ENCODE measurements at places on chromosomes 7 and 10.

- DNase-seq: no peak
Measured at GRCh38 chr10:110487411-110488331, 10.0 kb upstream of the DUSP5 start.

- DNase-seq: peak; percentile 46
Measured at GRCh38 chr7:151038951-151039849, 9.1 kb upstream of the ASIC3 start.

- DNase-seq: no peak
Measured at GRCh38 chr7:143117395-143117794, 14.5 kb upstream of the PIP start.

DNA sequence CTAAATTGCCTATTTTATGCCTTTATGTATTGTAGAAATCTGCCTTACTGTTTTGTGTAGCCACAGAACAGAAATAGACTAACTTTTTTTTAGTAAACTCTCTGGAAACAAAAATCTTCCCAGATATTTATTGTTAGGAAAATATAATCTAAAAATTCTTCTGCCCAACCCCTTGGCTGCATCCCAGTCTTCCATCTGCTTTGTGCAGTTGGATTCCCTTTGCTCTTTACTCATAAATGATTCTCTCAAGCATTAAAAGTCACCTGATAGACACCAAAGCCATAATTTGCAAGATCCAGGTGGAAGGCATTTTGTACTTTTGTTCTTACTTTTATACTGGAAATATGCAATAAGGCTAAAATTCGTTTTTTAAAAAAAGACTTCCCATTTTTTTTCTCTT lies 6.1 kb upstream of the CAV2 start:
- DNase-seq: no peak

DNA sequence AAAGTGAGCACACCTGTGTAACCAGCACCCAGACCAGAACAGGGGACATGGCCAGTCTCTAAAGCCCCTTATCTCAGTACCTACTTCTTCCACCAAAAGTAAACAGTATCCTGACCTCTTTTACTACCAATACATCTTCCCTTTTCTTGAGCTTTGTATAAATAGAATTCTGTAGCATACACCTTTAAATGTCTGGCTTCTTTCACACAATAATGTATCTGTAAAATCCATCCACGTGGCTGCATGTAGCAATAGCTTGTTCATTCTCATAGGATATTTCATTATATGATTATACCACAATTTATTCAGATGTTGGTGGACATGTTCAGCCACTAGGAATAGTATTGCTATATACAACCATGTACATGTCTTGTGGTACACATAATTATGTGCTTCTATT lies 40.6 kb downstream of the BTBD16 start:
- DNase-seq: no peak

- no peak for DNase-seq
Measured at GRCh38 chr10:130424418-130424817, 288.2 kb downstream of the GLRX3 start.

- DNase-seq: no peak
Measured at GRCh38 chr10:114262496-114262895, 23.4 kb downstream of the VWA2 start.

- DNase-seq: no peak
Measured at GRCh38 chr7:66696774-66697191, 43.8 kb upstream of the RABGEF1 start.

DNA sequence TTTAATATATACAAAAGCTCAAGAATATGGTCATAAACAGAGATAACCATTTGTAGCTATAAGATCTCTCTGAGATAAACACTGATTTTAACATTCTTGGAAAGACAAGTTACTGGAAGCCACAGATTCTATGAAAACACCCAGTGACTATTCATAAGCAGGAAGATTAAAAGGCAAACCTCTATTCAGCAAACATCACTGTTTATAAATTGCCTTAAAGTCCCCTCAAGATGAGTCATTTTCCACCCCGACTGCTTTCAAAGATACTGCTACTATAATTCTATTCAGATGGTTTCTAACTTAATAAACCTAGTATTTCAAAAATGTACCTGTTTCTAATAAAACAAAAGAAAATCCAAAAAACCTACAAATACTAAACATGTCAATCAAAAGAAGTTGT lies 21.0 kb downstream of the TM9SF3 start:
- no peak for DNase-seq

- no peak for DNase-seq
Measured at GRCh38 chr10:4291990-4292389, 507.0 kb upstream of the KLF6 start.

GRCh38 chr10:124996127-124996853 lies 54.4 kb downstream of the ZRANB1 start:
- DNase-seq: no peak

DNA sequence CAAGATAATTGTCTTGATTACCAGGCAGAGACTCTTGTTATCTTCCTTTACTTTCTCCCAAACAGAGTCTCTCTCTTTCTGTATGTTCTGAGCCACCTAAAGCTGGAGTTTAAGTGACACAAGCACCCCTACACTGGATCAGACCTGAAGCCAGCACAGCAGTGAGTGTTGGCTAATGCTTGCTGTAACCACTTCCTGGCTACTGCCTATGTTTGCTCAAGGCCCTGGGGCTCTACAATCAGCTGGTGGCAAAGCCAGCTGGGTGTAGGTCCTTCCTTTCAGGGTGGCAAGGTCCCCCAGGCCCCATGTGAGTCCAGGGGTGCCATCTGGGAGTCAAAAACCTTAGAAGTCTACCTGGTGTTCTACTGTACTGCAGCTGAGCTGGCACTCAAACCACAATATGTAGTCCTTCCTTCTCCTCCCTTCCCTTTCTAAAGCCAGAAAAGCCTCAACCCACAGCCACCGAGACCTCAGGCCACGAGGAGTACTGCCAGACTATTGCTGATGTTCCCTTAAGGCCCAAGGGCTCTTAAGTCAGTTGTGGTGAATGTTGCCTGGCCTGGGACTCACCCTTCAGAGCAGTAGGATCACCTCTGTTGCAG lies 416.3 kb downstream of the ADRA2A start:
- DNase-seq: no peak

DNA sequence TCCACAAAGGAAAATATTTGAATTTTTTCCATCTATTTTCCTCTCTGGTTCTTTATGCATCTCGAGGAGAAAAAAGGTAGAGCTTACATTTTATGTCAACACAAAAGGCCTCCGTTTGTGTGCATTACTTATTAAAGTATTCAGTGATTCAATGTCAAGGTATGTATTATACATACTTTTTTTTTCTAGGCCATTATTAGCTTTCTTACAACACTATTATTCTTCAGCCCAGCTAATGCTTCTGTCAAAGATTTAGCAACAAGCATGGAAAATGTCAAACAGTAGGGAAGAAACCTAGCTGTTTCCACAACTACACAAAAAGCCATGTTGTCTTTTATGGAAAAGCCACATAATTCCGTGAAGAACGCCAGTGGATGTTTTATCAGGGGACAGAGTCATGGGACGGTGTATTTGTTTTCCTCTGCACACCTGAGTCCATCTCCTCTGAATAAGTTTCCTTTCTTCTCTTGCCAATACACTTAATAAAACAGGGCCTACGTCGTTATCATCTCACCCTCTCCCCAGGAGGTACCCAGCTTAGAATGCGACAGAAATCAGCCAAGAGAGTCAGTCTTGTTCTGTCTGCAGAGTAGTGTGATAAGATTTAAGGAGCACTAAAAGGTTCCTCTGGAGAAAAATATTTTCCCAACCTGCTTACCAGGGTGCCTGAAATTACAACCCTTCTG lies 209.7 kb upstream of the AUTS2 start:
- DNase-seq: no peak

DNA sequence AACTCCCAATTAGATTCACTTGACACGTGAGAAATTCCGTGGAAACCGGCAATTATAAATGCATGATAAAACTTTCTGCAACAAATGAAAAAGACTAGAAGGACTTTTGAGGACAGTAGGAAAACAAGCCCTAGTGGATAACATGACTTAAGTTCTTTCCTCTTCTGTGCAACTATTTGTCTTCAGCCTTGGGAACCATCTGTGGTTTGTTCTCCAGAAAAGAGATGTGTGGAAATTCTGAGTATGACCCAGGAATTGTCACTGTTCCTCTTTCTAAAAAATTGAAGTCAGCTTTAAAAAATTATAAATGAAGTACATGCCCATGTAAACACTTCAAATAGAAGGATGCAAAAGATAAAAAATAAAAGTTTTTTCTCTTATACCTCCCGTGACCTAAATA lies 128.6 kb upstream of the SVIL start:
- no peak for DNase-seq

- DNase-seq: no peak
Measured at GRCh38 chr10:80144696-80145131, 12.2 kb downstream of the PLAC9 start.

DNA sequence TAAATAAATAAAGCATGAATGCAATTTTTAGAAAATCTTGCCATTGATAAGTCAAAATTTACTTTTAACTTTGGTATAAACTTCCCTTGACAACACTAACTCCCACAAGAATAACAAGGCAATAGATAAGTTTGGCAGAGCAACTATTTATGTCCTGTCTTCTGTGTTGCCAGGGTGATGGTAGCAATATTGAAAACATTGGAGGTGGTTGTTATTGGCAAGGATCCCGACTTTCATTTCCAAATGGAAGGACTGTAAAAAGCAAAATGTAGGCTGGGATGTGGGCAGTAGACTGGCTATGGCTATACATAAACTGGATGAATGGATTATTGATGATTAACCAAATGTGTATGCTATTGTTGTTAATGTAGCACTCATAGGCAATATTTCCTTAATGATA lies 134.9 kb upstream of the CACNA2D1 start:
- DNase-seq: no peak

GRCh38 chr10:17024461-17024860 lies 105.2 kb downstream of the CUBN start:
- no peak for DNase-seq

DNA sequence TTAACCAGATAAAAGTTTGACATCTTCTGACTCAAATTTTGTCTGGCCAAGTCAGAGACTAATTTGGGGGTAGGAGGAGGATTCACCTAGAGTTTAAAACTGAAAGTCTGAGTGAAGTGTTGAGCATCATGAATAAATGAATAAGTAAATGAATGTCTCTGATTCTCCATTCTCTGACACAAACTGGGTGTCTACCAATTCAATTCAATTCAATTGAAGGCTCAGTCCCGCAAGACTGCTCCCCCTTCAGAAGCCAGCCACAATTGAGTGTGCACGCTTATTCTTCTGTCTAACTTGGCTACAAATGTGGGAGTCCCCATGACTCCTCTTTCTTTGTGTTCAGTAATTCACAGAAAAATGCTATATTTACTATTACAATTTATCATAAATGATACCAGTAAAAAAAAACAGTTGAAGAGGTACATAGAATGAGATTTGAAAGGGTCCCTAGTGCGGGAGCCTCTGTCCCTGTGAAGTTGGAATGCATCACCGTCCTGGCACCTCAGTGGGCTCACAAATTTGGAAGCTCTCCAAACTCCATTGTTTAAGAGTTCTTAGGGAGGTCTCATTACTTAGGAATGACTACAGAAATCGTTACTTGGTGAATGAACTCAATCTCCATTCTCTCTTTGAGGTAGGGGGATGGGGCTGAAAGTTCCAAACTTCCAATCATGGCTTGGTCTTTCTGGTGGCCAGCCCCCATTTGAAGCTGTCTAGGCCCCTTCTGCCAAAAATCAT lies 243.7 kb upstream of the PHYHIPL start:
- no peak for DNase-seq

DNA sequence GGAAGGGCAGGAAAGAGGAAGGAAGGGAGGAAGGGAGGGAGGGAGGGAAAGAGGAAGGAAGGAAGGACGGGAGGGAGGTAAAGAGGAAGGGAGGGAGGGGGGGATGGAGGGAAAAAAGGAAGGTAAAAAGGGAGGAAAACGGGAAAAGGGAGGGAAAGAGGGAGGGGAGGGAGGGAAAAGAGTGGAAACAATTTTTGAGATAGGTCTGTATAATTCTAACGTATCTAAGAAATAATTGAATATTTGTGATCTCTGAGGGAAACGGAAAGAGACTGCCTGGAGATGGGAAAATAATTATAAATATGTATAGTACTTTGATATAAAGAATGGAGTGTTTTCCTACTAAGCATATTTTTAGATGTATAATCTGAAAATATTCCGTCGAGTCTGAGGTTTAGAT lies 158.2 kb upstream of the FOXK1 start:
- no peak for DNase-seq

- no peak for DNase-seq
Measured at GRCh38 chr10:125883211-125883610, 2.1 kb upstream of the DHX32 start.

DNA sequence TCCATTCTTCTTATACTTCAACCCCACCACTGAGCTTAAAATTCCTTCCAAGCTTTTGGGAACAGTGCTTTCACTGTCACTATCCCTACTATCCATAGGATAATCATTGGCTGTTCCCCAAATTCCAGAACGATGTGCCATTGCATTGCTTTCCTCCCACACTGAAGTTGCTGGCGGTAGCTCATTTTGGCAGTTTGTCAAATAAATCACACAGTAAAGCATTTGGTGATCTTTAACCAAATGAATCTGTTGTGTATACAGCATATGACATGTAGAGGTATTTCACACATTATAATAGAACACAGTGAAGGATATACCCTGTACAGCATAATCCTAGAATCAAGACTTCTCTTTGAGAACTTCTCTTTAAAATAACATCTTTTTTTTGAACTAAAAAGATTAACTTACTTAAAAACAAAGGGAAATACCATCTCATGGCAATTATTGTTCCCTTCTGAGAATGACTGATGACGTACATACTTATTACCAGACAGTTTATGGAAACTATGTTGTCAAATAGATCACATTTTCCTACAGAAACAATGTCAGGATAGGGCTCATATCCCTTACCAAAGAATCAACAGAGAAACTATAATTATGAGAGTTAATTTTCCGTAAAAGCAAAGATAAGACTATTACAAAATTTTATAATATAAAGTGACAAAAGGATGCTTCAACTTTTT lies 93.6 kb downstream of the CTNNA3 start:
- DNase-seq: no peak

DNA sequence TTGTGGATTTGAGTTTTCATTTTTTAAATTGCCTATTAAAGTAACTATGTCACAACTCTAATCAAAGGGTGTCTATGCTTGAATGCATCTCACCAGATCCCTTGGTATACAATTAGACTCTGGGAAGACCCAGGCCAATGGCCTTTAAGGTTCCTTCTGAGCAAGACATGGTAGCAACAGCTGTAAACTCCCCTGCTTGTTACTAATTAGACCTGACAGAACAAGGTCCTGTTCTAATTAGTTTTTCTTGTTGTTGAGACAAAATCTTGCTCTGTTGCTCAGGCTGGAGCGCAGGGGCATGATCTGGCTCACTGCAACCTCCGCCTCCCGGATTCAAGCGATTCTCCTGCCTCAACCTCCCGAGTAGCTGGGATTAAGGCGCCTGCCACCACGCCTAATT lies 2.9 kb downstream of the MYH16 start:
- no peak for DNase-seq

Measured in activated gamma-delta T cell treated with anti-CD3 and anti-CD28 coated beads, Interleukin-2, amount 50 U/mL, for 16 hours (primary cell).